ENCODE measurements at places on chromosomes 12 and 14.

DNA sequence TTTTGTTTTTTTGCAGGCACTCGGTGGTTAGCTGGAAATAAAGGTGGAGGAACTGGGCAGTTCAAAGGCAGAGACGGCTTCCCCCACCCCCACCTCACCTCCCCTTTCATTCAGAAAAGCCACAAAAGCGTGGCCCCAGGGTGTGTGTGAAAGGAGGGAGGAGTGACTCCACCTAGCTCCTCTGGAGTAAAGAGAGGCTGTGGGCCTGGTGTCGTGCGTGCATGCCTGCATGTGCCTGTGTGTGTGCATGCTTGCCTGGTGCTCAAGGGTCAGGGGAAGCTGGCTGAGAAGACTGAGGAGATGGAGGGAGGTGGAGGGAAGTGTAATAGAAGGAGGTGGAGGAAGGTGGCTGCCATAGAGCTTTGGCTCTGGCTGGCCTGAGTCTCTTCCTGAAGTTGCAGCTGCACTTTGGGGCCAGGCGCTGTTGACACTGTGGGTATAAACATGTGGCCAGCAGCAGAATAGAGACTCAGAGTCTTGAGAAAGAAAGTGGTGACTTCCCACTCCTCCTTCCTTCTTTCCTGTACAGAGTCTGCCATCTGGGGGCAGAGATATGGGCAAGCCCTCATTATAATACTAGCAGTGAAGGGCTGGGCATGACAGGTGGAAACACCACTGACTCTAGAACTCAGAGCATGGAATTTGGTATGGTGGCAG, 36.9 kb upstream of the SINHCAF start:
- no peak for DNase-seq

DNA sequence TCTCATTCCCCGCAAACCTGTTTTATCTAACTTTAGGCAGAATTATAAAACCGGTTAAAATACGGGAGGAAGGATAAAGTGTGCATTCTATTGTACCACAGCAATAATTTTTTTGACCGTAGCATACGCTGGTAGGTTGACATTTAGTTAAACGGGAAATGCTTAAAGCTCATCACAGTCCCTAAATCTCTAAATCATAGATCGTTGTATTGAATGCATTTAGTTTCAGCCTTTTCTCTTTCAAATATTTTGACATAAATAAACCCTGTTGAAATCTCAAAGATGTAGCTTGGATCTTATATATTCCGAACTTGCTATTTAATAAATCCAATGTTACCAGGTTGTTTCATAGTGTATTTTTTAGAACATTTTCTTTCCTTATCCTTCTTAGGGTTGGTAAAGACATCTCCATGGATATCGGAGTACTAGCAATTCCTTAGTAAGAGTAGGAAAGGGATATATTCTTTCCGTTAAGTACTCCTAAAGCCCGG, 798 bp downstream of the CLEC2B start:
- DNase-seq: no peak

DNA sequence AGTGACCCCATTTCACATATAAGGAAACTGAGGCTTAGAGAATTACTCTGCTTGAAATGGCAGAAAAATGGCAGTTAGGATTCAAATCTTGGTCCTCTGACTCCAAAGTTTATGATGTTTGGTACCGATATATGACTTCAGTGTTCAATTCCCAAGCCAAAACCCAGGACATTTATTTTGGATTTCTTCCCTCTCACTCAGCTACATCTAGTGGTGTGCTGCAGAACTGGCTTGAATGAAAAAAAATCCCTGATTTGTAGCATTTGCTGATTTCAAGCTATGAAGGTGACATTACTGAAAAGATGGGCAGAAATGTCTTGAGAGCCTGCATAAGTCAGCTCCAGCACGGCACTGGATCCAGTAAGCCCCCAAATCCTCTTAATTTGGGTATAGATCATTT, 106.4 kb downstream of the EFCAB11 start:
- DNase-seq: no peak

DNA sequence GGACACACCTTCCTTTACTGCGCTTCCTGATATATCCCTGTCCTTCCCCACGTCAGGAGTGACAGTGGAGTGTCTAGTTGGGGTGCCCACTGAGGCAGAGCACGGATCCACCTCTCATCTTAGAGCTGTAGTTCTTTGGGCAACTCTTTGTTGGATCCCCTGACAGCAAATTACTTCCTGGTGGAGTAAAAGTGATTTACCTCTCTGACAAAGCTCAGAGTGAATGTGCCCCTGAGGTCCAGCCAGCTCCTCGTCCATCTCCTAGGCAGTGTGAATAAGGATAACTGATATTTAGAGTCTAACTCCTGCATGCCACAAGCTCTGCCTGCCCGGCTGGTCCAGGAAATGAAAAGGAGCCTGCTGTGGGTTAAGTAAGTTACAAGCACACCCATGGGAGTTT, 16.0 kb downstream of the AHSA1 start:
- DNase-seq: no peak

- no peak for DNase-seq
Measured at GRCh38 chr14:61927520-61927919, 165.3 kb downstream of the SNAPC1 start.

All from BJ (cell line).